ENCODE measurements at places on chromosomes 6 and 20. TPM values are rescaled to one million over a fixed set of nuclear protein-coding genes. Genes with fewer than 3 reads are reported as not detected.

The TBC1D32 gene
- total RNA-seq, result 49.1 TPM

The BPIFB2 gene
- not detected for total RNA-seq

The LGSN gene
- 4.1 TPM for total RNA-seq

The GJA10 gene
- total RNA-seq, result 1.7 TPM

The BEND6 gene
- 21.7 TPM for total RNA-seq

The TSPO2 gene
- not detected for total RNA-seq

The STX11 gene
- total RNA-seq, result 17.8 TPM

All from umbilical cord (tissue), 2 donors.